ENCODE measurements at places on chromosomes 7 and 10.

DNA sequence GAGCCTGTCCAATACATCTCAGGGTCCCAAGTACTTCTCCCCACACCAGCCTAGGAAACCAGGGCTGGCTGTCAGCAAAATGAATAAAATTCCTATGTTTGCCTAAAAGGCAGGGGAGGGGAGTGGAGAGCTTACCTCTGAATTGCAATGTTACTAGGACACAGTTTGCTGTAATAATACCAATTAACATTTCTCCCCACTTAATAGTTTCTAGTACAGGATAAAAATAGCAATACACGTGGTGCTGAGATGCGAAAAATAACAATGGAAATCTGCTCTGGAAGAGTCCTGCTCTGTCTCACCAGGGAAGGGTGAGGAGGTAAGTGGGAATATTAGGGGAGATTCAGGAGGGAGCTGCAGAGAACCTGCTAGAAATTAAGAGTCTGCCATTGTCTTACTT lies 112.3 kb downstream of the PLXNA4 start:
- no peak for DNase-seq

DNA sequence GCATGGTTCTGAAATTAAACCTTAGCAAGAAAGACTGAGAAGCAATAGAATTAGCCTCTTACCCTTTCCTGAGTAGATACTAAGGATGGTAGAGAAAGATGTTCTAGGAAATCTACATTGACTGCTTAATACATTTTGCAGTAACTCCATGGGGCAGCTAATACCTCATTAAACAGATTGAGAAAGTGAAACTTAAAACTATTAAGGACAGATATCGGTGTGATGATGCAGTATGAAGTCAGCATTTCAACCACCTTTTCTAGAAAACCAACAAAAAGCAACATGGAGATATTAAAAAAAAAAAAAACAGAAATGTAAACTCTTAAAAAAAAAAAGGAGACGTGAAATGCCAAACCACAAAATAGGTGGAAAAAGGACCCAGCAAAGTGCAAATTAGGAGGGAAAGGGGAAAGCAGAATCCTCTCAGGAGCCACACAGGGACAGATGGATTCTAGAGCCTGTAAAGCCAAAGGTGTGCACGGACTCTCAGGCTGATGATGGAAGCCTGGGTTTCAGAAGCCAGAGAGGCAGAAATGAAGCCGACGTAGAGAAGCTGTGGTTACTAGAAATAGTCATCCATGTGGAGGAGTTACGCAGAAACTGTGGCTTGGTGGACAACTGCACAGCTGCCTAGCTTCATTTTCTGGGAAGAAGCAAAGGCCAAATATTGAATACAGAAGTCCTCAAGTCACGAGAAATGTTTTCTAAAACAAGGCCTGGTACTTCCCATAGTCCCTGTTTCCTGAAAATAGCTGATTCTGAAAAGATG lies 38.1 kb upstream of the GPR141 start:
- DNase-seq = no peak

- no peak for DNase-seq
These were observed 6.6 kb downstream of the AIFM2 start for GRCh38 chr10:70125918-70126552.

DNA sequence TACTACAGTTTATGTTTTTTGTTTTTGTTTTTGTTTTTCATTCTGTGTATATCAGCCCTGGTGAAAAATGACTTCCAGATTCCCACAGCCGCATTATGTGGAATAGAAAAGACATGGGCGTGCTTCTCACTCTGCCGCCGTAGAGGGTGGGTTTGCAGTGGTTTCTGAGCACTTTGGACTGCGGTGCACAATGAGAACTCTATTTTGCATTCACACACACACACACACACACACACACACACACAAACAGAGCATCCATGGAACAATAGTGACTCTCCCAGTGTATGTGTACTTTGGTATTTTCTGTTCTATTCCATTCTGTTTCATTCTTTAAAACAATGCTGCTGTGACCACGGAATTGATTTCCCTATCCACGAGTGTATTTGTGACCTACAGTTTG lies 657.3 kb upstream of the FOXK1 start:
- no peak for DNase-seq

DNA sequence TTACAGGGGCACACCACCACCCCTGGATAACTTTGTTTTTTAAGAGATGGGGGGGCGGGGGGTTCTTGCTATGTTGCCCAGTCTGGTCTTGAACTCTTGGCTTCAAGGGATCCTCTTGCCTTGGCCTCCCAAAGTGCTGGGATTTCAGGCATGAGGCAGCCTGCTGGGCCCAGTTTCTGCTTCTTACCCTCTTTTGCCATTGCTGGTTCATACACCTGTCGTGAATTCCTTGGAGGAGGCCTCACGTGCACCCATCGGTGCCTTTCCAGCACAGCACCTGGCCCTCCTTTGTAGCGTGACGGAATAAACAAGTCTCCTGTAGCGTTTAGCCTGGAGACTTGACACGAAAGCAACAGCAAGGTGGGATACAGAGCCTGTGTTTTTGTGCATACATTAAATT lies 75.5 kb downstream of the CARD11 start:
- no peak for DNase-seq

- DNase-seq = peak; percentile 36
These were observed 125.9 kb downstream of the GRK5 start for GRCh38 chr10:119333146-119333792.

- DNase-seq = no peak
These were observed 896.1 kb downstream of the CCSER2 start for GRCh38 chr10:85224366-85224940.

- no peak for DNase-seq
These were observed 14.4 kb upstream of the APBB1IP start for GRCh38 chr10:26423722-26424121.

- no peak for DNase-seq
These were observed 107.2 kb upstream of the TRIM24 start for GRCh38 chr7:138352570-138353461.

DNA sequence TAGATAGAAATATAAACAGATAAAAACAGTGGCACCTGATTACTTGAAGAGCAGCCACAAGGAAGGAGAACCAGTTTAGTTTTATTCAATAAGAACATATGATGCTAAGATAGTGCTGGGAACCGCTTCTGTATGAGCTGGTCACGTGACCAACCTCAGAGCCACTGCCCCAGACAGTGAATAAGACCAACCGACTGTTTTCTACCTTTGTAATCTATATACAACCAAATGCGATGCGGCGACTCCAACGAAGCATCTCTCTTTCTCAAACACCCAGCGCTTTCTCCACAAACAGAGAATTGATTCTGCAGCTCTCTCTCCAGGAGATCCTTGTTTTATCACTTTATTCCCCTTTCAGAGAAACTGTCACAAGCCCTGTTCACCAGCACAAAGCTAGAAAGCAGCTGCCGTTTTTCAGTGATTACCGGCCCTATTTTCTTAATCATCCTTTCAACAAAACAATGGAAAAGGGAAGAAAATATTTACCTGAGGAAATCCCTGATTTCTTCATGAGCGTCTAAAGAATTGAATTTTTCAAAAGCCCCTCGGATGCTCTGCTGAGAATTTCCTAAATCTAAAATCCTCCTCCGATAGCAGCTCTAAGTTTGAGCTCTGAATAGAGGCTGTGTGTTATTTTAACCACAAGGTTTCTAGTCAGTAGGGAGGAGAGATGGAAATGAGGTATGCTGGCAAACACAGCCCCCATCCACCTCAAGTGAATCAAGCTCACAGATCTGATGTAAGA lies 55.7 kb upstream of the JCAD start:
- DNase-seq = no peak

- no peak for DNase-seq
These were observed 108.2 kb downstream of the HIP1 start for GRCh38 chr7:75630549-75630948.

- no peak for DNase-seq
These were observed 83.3 kb upstream of the PDZD8 start for GRCh38 chr10:117458571-117458970.

All from activated CD4-positive, CD25-positive, alpha-beta regulatory T cell (primary cell).